ENCODE measurements at places on chromosomes 16 and 17.

DNA sequence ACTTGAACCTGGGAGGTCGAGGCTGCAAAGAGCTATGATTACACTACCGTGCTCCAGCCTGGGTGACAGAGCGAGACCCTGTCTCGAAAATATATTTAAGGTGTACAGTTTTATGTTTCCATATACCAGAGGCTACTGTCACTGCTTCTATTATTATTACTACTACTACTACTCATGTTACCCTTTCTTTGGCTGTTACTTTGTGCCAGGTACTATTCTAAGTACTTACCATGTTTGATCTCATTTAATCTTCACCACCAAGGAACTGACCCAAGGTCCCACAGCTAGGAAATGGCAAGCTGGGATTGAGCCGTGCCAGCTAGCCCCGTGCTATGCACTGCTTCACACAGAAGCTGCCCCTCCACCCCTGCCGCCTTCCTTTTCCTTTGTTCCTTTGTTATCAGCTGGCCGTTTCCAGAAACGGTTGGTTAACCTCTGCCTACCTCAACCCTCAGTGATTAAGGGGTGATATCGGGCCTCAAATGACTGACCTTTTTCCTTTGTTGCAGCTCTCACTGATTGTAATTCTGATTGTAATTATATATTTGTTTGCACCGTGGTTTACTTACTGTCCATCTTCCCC, 78.4 kb downstream of the ABCC1 start:
- DNase-seq, result no peak

- DNase-seq, result no peak
Measured at GRCh38 chr17:218432-219110, 37.1 kb upstream of the DOC2B start.

GRCh38 chr17:68711858-68712257, 110.7 kb upstream of the FAM20A start:
- DNase-seq, result no peak

DNA sequence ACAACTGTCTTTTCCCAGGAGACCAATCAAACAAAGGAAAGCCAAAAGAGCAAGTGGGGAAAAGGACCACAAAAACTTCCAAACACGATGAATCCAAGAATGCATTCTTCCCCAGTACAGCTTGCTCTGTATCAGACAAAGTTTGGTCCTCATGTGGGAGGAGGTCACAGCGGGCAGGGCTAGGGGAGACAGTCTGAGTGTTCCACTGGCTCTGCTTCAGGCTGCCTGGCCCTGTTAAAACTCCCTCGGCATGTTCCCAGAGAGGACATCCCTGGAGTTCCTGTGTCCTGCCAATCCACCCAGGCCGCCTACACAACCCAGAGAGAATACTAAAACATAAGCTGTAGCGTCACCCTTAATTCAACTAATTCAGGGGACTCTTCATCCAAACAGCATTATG, 415.1 kb upstream of the DYNLRB2 start:
- no peak for DNase-seq

DNA sequence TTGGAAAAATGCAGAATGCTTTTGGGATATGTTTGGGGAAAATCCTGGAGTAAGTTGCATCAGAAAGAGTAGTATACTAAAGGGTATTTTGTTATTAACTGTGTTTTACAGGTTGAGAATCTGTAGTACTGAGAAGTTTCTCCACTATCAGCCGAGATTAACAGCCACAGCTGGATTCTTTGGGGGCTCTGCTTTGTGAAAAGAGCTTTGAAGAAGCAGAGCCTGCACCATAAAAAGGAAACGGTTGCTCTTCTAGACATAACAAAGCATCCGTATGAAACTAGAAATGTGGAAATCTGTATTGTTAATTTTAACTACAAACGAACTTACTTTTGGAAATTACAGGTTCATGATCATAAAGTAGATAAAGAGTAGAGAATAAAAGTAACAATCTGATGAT, 5.3 kb downstream of the NLK start:
- DNase-seq, result no peak

DNA sequence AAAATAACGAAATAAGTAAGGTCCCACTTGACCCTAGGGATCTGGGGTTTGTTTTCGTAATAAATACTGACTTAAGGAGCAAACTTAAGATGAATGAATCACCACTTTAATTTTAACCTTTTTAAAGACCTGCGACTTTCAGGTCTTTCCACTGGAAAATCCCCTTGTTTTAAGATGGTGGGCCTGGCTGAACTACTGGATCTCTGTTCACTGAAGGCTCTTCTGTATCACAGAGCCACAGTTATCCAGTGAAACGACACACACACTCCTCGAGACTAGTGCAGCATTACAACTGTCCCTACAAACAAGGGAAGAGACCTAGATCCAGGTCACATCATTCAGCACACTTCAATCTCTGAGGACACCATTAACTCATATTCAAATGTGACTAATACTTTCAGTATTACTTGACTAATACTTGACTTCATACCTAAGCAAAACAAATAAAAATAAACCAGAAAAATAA, 299.0 kb downstream of the CEP112 start:
- no peak for DNase-seq

GRCh38 chr17:34682305-34682704, 102.9 kb downstream of the TMEM132E start:
- no peak for DNase-seq

DNA sequence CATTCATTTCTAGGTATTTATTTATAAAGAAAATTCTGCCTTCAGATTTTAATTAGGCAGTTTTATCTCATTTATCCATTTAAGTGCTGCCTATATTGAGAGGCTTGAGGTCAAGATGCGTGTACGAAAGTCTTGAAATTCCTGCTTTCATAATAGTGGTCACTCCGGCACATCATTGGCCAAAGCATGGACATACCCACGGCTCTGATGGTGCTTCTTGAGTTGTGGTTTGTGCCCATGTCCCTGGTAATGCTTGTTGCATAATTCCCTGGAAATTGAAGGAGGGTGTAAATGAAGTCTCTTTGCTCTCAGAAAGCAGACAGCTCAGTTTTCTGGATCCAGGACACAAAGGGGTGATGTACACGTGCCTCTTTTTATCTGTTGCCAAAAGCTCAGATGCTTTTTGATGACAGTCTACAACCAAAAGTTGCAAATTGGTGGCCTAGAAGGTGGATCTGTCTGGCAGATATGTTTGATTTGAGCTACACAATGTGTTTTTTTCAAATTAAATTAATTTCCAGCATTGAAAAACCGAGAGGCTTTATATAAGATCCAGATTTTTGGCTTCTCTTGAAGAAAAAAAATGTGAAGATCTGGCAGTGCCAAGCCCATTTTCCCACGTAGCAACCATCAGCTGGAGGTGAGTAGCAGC, 94.4 kb downstream of the SHISA9 start:
- no peak for DNase-seq

DNA sequence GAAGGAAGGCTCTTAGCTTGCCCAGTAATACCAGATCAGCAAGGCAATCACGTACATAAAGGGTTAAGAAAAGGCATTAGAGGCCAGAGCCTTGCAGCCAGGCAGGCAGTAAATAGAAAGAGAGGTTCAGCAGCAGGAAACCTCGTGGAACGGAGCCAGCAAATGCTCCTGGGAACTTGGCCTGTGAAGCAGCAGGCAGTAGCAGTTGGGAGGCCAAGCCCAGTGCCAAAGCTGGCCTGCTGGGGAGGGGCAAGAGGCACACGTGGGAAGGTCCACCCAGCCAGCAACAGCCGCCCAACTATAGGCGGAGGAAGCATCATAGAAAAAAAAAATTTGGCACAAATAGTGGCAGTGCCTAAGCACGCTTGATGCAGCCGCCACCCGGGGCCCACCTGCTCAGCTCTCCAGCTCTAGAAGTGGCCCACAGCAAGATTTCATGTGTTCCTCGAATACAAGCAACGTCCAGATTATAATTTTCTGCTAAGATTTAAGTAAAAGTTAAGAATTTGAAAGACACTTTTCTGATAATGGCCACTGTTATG, 2339.5 kb downstream of the TP53TG3F start:
- no peak for DNase-seq

DNA sequence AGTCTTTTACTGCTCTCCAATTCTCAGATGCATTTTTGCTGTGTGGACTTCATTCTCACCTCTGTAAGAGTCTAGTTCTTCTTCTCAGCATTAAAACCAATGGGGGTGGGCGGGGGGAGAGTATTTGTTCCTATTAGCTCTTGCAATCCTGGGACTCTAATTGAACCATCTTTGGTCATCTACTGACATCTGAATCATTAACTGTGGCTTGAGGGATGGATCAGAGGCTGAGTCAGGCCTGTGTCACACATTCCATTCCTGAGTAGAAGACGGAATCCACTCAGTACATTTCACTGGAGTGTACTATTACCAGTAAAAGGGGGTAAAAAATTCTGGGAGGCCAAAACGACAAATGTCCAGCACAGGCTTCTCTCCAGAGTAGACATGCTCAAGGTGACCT, 12.8 kb upstream of the ZNF23 start:
- no peak for DNase-seq
